ENCODE measurements at places on chromosomes 11 and 22. TPM values are rescaled to one million over a fixed set of nuclear protein-coding genes. Genes with fewer than 3 reads are reported as not detected.
A peak's percentile ranks its signal among the peaks of the same experiment; 100 is the strongest.

DNA sequence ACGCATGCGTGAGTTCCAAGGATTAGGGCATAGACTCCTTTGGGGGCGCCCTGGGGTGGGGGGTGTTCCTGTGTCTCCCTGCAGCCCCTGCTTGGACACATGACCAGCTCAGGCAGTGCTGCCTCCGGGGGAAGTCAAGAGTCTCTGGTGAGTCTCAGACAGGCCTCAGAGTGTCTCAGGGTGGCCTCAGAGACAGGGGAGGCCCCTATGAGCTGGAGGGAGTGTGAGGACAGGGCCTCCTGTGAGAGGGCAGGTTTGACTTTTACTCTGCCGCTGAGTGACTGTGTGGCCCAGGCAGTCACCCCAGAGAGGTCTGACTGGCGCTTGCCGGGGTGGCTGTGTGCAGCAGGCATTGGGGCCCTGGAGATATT lies 41.2 kb upstream of the KCNQ1OT1 start:
- H3K27me3 ChIP-seq: no peaks in the 10 kb centered on the region
- peak; percentile 64 for DNase-seq
- peaks cover 19% of the 10 kb centered on the region for H3K4me1 ChIP-seq
- no peaks in the 10 kb centered on the region for H3K36me3 ChIP-seq
- no peak overlapping the region for H3K4me3 ChIP-seq

DNA sequence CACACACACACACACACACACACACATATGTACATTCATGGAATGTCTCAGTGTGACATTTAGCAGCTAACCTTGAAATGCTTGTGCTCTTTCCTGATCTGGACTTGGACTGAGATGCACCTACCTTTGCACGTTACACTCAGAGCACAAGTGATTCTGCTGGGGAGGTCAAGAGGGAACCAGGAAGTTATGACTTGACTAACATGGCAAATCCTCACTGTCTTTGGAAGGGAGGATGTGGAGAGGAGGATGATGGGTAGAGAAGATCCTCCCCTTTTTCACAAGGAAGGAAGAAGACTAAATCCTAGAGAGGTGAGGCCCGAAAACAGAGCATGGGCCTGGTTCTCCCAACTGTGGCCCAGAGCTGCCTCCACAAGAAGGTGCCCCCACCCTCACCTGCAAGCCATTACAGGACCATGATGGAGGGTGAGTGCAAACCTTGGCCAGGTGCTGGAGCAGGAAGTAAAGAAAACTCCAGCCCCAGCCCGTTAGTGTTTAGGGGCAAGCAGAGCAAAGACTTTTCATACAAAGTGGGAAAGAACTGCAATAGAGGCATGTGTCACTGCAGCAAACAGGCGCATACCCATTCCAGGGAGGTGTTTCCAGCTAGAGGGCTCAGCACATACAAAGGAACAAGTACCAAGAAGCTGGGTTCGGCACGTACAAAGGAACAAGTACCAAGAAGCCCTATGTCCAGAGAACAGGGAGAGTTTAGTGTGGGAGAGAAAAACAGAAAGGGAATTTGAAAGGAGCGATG lies 26.4 kb downstream of the SCN4B start:
- no peaks in the 10 kb centered on the region for H3K36me3 ChIP-seq
- H3K4me1 ChIP-seq: no peaks in the 10 kb centered on the region
- no peak overlapping the region for H3K4me3 ChIP-seq
- no peak overlapping the region for H3K27ac ChIP-seq
- DNase-seq: no peak

- H3K4me1 ChIP-seq: no peaks in the 10 kb centered on the region
- peaks cover 73% of the 10 kb centered on the region for H3K27me3 ChIP-seq
- DNase-seq: peak; percentile 44
- H3K27ac ChIP-seq: no peak overlapping the region
- no peak overlapping the region for H3K4me3 ChIP-seq
- H3K36me3 ChIP-seq: no peaks in the 10 kb centered on the region
Measured at GRCh38 chr11:118156531-118157185, 4.0 kb upstream of the SCN4B start.

- peaks cover 45% of the 10 kb centered on the region for H3K4me1 ChIP-seq
- H3K36me3 ChIP-seq: no peaks in the 10 kb centered on the region
- no peak overlapping the region for H3K4me3 ChIP-seq
- DNase-seq: peak; percentile 99
- H3K27me3 ChIP-seq: no peaks in the 10 kb centered on the region
Measured at GRCh38 chr22:30250661-30251267, 4.2 kb upstream of the LIF start.

OR5W2 gene
- total RNA-seq: not detected

- H3K36me3 ChIP-seq: no peaks in the 10 kb centered on the region
- no peak overlapping the region for H3K4me3 ChIP-seq
- H3K27me3 ChIP-seq: peaks cover 9% of the 10 kb centered on the region
- DNase-seq: peak; percentile 87
- no peak overlapping the region for H3K27ac ChIP-seq
Measured at GRCh38 chr11:72446929-72447769, 12.8 kb upstream of the CLPB start.

DNA sequence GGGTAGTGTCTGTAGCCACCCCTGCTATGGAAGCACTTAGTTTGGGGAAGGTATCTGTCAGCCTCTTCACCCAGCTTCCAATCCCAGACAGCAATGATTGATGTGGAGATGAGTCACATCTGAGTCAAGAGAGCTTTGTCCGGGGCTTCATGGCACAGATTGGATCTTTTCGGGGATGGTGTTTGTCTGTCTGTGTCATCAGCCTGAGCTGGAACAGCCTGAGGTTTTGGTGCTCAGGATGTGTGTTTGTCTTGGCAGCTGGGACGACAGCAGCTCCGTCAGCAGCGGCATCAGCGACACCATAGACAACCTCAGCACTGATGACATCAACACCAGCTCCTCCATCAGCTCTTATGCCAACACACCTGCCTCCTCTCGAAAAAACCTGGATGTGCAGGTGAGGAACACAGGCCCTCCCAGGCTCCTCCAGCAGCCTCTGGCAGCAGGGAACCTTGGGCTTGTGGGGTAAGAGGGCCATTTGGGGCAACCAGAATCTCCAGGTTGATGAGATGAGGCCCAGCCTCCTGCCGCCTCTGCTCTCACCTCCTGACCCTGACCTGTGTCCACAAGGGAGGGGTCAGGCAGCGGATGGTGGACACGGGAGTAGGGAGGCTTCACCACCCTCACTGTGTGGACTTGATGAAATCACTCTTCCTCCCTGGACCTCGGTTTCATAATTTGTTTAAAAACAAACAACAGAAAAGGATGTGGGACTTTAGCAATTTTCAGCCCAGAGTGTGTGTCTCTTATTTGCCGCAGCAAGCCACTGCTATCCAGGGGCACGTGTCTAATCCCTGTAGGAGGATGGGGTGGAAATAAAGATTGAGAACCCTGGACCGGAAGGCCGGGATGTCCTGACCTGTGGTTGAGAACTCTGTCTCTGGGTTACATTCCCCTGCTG lies 124.3 kb downstream of the DBX1 start:
- peaks cover 19% of the 10 kb centered on the region for H3K36me3 ChIP-seq
- no peak overlapping the region for H3K4me3 ChIP-seq
- peaks cover 29% of the 10 kb centered on the region for H3K4me1 ChIP-seq
- peak; percentile 93 for DNase-seq
- H3K27ac ChIP-seq: peak overlapping the region; percentile 84

GRCh38 chr11:46099963-46100316 lies 21.3 kb downstream of the PHF21A start:
- peaks cover 18% of the 10 kb centered on the region for H3K4me1 ChIP-seq
- H3K4me3 ChIP-seq: peak overlapping the region; percentile 49
- H3K36me3 ChIP-seq: no peaks in the 10 kb centered on the region
- H3K27me3 ChIP-seq: no peaks in the 10 kb centered on the region
- DNase-seq: no peak

- H3K4me3 ChIP-seq: no peak overlapping the region
- peaks cover 9% of the 10 kb centered on the region for H3K27me3 ChIP-seq
- DNase-seq: peak; percentile 85
Measured at GRCh38 chr22:22431271-22432220, 77.0 kb downstream of the ZNF280B start.

NNMT gene
- 1,196 TPM for total RNA-seq

OR5P2 gene
- not detected for total RNA-seq

CEP126 gene
- 4.1 TPM for total RNA-seq

- H3K27me3 ChIP-seq: peaks cover 23% of the 10 kb centered on the region
- no peaks in the 10 kb centered on the region for H3K36me3 ChIP-seq
- H3K4me1 ChIP-seq: no peaks in the 10 kb centered on the region
- no peak for DNase-seq
- H3K4me3 ChIP-seq: no peak overlapping the region
Measured at GRCh38 chr11:44673688-44674087, 53.1 kb upstream of the TSPAN18 start.

- peak; percentile 94 for DNase-seq
- H3K36me3 ChIP-seq: peaks cover 24% of the 10 kb centered on the region
- H3K27ac ChIP-seq: no peak overlapping the region
- H3K27me3 ChIP-seq: peaks cover 2% of the 10 kb centered on the region
- no peak overlapping the region for H3K4me3 ChIP-seq
- H3K4me1 ChIP-seq: peaks cover 4% of the 10 kb centered on the region
Measured at GRCh38 chr11:57546869-57547475, 9.6 kb downstream of the SMTNL1 start.

DNA sequence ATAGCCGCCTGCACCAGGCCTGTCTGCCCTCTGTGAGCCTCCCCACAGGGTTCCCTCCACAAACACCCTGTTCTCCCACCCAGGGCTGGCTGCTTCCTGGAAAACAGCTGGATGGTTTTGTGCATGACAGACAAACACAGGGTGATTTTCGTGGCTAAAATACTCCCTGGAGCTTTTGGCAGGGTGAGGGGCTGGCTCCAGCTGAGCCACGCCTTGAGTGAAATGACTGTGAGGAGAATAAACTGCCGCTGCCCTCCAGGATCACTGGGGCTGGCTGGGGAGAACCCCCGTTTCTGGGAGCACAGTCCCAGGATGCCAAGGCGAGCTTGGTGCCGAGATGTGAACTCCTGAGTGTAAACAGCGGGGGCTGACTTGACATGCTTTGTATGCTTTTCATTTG lies 20.3 kb upstream of the PPP6R3 start:
- no peak overlapping the region for H3K4me3 ChIP-seq
- DNase-seq: peak; percentile 56
- no peaks in the 10 kb centered on the region for H3K27me3 ChIP-seq

PTGDR2 gene
- not detected for total RNA-seq

GRCh38 chr11:60840470-60841430 lies 1.2 kb upstream of the CCDC86 start:
- peak overlapping the region; percentile 58 for H3K27ac ChIP-seq
- peaks cover 40% of the 10 kb centered on the region for H3K4me1 ChIP-seq
- H3K36me3 ChIP-seq: no peaks in the 10 kb centered on the region
- peaks cover 10% of the 10 kb centered on the region for H3K27me3 ChIP-seq
- peak overlapping the region; percentile 85 for H3K4me3 ChIP-seq
- DNase-seq: peak; percentile 93
